ENCODE measurements at places on chromosomes 7 and 10. TPM values are rescaled to one million over a fixed set of nuclear protein-coding genes. Genes with fewer than 3 reads are reported as not detected.

Gene WNT8B
- total RNA-seq, result not detected

Gene WIPF3
- 4.6 TPM for total RNA-seq

Gene CELF2
- total RNA-seq, result 26.6 TPM

Gene FAM25G
- total RNA-seq, result not detected

Gene TDRD1
- 0.53 TPM for total RNA-seq

Gene DENND2A
- total RNA-seq, result 7.5 TPM

Gene CYP3A4
- total RNA-seq, result not detected

Gene EBLN1
- total RNA-seq, result not detected

Gene KCNIP2
- 1.1 TPM for total RNA-seq

Gene HOXA13
- total RNA-seq, result not detected

Gene GHRHR
- not detected for total RNA-seq

DNA sequence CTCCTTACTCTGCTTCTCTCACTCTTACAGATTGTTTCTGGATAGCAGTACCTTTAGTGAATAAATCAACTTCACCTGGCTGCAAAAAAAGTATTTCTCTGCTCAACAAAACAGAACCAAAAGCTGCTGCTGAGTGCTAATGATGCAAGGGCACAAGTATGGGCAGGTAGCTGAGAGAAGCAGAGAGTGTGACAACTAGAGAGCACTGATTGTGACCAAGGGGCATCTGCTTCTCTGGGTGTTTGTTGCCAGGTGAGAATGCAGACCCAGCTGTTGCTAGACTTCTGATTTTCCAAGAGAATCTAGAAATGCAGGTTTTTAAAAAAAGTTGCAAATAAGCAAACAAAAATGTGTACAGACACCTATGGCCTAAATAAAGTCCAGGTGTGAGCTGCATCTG, 25.3 kb upstream of the PPIF start:
- DNase-seq, result no peak

- no peak for DNase-seq
Observed at GRCh38 chr7:1176891-1177373, 16.9 kb upstream of the ZFAND2A start.

- no peak for DNase-seq
Observed at GRCh38 chr10:67079126-67079525, 153.3 kb downstream of the LRRTM3 start.

- no peak for DNase-seq
Observed at GRCh38 chr7:106178593-106179134, 66.6 kb upstream of the SYPL1 start.

DNA sequence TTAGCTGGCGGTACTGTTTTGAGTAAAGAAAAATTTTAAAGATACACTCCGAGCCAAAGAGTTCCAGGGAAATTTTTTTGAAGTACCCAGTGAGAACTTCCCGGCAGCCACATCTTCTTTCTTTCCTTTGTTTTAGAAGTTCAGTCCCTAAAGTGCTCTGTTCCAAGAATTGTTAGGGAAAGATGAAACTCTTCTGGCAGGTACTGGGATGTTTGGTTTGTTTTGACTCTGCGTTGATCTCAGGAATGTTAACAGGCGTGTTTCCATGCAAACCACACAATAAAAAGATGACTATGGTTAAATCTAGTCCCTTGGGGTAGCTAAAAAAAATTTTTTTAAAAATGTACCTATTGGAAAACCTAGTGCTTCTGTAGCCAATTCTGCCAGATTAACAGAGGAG, 224.7 kb upstream of the PHYHIPL start:
- no peak for DNase-seq

GRCh38 chr7:77858278-77858677, 59.7 kb downstream of the PHTF2 start:
- DNase-seq, result no peak

- no peak for DNase-seq
Observed at GRCh38 chr7:65441010-65441409, 67.4 kb downstream of the ZNF92 start.

- DNase-seq, result no peak
Observed at GRCh38 chr10:97651773-97652172, 11.3 kb downstream of the PI4K2A start.

GRCh38 chr7:70795948-70796347, 336.0 kb upstream of the GALNT17 start:
- DNase-seq, result no peak

DNA sequence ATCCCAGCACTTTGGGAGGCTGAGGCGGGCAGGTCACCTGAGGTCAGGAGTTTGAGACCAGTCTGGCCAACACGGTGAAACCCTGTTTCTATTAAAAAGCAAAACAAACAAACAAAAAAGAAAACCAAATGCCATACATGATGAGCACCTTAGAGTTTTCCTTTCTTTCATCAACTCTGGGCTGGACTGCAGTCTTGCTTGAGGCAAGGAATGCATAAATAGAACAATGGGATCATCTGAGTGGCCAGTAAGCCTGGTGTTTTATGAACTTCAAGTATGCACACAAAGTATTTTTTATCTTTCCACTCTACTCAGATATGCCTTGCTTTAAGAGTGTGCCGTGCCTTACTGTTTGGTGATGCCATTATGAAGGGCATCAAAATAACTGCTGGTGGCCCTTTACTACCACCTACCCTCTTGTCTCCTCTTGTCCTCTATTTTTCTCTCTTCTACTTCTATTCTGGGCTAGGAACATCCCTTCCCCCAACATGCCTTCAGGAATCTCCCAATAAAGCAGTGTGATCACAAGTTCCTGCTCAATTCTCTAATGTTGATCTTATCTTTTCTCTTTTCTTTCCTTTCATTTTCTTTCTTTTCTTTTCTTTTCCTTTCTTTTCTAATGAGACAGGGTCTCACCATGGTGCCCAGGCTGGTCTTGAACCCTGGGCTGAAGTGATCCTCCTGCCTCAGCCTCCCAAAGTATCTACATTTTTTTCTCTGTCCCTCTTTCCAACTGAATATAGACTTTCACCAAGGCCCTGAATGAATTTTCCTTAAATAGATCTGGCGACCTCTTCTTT, 10.2 kb downstream of the SCD start:
- no peak for DNase-seq

GRCh38 chr7:49010717-49011116, 86.4 kb downstream of the CDC14C start:
- DNase-seq, result no peak

DNA sequence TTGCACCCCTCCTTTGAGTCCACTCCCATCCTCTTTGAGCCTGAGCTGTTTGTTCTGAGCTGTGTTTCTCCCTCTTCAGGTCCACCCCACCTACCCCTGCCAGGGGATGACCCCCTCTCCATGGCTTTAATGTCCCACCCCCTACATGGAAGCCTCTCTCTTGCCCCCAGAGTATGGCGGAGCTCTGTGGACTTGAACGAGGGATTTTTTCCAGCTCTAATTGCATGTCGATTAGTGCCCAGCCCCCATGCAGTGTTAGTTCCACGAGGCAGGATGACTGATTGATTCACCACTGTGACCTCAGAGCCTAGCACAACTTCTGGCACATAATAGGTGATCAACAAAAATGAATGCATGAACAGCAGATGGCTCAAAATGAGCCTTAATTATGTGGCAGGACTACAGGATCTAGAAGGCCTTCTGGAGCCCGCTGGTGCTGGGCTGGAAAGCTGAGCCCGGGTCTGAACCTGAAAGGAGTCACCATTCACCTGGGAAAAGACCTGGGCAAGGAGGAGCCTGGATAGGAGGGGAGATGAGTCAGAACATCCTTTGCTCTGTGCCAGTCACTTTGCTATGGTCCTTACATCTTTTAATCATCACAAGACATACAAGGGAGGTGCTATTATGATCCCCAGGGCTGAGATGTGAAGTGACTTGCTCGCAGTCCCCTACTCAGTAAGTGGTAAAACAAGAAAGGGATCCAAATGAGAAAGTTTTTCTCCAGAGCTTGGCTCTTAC, 17.1 kb upstream of the SLC18A2 start:
- DNase-seq, result no peak

DNA sequence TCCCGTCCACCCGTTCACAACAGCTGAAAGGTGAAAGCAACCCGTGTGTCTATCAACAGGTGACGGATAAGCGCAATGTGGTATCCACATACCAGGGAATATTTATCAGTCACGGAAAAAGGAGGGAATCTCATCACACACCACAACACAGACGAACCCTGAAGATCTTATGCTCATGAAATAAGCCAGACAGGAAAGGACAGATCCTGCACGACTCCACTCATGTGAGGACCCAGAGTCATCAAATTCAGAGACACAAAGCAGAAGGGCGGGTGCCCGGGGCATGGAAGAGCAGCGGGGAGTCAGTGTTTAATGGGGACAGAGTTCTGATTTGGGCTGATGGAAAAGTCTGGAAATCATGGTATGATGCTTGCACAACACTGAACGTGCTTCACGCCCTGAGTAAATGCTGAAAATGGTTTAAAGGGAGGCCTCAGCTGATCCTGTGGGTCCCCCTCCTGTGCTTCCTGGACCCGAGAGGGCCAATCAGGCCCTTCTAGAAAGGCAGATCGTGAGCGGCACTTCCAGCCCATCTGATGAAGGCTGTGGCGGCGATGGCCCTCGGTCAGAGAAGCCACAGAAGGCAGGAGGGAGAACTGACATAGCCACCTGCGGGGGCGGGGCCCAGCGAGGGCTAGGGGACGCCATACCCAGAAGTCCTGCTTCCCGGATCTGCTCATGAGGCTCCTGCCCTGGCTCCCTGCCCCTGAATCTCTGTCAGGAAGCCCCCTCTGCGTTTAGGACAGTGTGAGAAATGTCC, 19.1 kb downstream of the WDR86 start:
- DNase-seq, result no peak

- DNase-seq, result no peak
Observed at GRCh38 chr10:113506476-113506875, 46.4 kb upstream of the HABP2 start.

DNA sequence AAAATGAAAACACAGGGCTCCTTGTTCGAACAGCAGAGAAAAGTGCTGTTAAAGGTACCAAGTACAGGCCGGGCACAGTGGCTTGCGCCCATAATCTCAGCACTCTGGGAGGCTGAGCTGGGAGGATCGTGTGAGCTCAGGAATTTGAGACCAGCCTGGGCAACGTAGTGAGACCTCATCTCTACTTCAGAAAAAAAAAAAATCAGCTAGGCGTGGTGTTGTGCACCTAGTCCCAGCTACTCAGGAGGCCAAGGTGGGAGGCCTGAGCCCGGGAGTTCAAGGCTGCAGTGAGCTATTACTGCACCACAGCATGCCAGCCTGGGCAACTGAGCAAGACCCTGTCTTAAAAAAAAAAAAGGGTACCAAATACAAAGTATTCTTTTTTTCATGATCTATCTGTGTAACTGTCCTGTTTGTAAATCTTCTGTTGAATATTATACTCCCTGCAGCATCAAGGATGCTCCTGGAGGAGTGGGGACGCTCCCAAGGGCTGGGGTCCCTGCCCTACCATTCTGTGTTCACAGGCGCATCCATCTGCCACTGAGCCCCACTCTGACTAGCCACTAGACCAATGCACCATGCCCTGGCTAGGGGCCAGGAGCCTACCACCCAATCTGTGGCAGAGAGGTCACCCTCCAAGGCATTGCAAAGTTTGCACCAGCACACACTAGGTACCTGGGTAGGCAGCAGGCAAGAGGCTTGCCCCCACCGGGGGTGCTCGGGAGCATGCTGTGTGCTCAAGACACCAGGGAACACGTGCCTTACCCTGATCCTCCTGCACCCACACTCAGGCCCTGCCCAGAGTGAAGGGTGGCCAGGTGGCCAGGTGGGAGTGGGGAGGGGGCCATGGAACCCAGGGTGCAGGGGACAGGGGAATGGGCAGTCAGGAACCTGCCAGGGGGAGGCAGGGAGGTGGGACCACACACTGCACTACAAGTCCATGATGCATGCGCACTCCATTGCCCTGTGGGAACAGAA, 67.3 kb upstream of the KMT2C start:
- no peak for DNase-seq

DNA sequence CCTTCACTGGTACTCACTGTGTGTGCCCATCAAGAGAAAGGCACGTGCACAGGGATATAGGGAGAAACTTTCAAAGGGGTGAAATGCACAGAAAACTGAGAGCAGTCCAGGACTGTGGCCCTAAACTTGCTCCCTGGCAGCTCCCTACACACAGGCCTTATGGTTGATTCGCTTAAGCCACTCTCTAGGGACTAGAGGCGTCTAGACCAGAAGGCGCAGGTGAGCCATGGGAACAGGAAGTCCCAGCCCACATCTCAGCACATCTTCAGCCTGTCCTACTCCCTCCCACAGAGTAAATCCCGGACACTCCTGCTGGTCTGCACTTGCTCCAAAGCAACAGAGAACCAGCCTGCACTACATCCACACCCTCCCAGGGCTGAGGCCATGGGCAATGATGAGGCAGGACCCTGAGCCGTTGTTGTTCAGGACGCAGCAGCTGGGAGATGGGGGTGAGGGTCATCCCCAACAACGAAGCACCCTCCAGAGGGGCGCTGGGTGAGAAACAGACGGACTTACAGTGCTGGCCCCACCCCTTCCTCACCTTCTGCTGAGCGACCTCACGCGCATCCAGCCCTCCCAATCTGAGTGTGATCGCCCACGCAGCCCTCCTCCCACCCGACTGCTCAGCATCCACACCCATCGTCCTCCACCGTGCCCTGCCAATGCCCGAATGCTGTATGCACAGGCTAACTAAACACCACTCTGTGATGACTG, 109.3 kb downstream of the TNS3 start:
- DNase-seq, result no peak

DNA sequence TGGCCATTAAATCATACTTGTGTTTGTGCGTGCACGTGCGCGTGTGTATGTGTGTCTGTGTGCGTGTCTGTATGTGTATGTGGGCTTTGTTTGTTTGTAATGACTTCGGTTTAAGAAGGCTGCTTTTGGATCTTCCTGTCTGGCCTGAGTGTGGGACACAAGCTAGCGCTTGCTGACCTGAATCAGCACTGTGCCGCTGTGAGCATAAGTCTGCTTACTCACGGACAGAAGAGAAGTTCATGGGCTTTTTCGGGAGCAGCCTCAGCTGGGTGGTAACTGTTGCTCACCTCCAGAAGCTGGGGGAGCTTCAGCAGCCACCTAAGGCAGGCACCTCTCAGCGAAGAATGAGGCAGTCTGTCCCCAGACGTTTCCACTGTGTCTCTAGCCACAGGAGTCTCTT, 56.1 kb upstream of the TRUB1 start:
- no peak for DNase-seq

- no peak for DNase-seq
Observed at GRCh38 chr10:73206385-73206784, 38.5 kb downstream of the FAM149B1 start.

DNA sequence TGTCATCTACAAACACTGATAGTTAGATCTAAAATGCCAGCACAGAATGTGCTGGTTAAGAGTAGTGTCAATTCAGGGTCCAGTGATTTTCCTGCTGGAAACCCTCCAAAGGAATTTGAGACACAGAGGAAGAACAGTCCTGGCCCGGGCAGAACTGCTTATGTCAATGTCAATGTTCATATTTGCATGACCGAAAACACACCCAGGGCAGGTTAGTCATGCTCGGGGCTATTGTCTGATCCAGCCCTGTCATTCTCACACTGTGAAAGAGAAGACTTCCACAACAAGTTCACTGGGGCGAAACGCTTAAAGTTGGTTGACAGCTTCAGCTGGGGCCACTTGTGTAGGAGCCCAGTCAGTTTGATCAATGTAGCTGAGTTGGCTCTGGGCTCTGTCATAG, 139.3 kb downstream of the C1GALT1 start:
- no peak for DNase-seq

- no peak for DNase-seq
Observed at GRCh38 chr10:118596426-118597124, 1.1 kb upstream of the PRLHR start.

GRCh38 chr10:51369903-51370302, 295.6 kb downstream of the PRKG1 start:
- DNase-seq, result no peak
